ENCODE measurements at places on chromosomes 16 and 17.

DNA sequence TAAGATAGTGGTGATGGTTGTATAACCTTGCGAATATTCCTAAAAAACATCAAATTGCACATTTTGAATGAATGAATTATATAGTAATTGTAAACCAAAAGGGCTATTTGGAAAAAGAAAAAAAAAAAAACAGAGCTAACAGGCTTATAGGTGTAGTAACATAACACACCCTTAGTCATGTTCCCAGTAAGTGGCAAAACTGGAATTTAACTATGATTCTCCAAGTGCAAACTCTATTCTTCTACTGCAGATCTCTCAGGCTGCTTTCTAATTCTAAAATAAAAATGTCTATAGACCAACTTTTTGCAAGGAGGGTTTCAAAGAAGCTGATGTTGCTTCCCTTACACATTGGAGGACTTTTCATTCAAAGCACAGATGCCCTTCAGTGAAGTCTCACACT lies 293.2 kb upstream of the MON1B start:
- no peak for DNase-seq

GRCh38 chr16:57883480-57883879 lies 81.2 kb upstream of the KIFC3 start:
- DNase-seq, result no peak

DNA sequence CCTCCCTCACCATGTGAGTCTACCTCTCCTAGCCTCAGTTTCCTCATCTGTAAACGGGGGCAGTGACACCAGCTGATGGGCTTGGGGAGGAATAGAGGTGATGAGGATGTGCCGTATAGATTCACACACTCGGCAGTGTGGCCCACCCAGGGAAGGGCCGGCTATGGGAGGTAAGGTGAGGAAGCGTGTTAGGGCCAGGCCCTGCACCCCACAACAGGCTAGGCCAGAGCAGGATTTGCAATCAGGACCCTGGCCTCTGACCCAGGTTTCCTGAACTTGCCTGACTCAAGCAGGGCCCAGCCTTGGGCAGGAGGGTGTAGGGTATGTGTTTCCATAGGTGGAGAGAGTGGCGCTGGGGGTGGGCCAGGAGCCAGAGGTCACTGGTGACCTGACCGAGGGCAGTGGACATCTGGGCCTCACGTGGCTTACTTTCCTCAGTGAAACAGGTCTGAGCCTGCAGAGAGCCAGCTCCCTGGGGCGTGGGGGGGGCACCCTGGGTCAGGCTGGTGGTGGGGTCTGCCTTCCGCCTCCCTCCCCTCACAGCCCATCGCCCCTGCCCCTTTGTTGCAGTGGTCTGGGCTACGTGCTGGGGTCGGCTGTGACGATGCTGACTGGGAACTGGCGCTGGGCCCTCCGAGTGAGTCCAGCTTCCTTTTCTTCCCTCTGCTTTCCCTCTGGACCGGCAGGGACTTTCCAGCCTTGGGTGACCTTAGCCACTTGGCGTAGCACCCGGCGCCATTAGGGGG lies 12.8 kb downstream of the SPNS3 start:
- no peak for DNase-seq

DNA sequence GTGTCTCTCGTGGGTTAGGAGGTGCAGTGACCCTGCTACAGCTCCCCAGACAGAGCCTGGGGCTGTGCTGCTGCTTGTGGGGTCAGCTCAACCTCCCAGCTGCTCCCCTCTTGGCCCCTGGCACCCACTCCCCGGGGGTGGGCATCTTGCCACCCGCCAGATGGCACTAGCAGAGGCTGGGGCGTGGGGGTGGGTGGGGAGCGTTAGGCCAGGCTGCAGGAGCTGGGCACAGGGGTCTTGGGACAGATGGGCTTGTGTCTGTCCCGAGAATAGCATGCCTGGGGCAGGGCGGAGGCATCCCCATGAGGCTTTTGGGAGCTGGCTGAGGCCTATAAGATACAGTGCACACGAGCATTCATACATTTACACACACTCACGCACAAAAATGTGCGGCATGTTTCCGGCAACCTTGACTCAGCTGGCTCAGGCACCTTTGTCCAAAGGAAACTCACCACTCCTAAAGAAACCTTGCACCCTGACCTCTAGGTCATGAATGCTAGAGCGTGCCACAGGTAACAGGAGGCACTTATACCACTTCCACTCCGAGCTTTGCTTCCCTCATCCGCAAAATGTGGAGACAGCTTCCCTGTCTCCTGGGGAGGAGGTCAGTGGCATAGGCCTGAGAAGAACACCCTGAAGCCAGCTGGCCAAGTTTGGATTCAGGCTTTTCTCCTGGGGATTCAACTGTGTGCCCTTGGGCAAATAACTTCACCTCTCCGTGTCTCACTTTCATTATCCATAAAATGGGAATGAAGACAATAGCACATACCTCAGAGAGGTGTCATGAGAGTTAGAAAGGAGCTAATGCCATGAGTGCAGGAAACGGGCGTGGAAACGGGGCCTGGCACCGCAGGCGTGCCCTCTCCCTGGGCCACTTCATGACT lies 78.9 kb upstream of the LHX1 start:
- no peak for DNase-seq

- DNase-seq, result no peak
These were observed 327.6 kb downstream of the GRIN2A start for GRCh38 chr16:9854675-9855074.

DNA sequence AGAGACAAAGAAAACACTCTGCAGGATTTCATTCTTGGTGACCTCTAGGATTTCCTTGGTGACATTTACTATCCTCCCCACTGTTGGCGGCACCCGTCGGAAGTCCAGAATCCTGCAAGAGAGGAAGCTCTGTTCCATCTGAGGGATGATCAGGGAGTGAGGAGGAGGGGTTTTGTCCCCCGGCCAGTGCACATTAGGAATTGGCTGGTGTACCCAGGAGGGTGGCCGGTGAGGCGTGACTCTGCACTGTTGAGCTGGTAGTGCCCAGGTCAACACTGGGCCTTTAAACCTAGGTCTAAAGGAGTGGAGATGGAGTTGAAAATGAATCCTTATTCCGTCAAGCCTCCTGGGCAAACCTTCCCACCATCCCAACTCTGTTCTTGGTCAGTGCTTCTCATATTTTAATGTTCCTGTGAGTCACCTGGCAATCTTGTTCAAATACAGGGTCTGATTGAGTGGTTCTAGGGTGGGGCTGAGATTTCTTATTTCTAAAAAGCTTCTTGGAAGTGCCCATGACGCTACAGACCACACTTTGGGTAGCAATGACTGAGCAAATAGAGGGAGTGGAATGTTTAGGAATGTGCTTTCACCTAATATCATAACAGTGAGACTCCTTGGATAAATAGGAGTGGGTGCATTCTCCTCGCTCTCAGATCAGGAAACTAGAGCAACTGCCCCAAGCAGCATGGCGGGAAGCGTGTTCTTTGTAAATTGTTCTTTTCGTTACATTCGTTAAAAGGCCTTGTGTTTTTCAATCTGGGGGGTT lies 30.7 kb downstream of the PRKAR1A start:
- DNase-seq, result no peak

DNA sequence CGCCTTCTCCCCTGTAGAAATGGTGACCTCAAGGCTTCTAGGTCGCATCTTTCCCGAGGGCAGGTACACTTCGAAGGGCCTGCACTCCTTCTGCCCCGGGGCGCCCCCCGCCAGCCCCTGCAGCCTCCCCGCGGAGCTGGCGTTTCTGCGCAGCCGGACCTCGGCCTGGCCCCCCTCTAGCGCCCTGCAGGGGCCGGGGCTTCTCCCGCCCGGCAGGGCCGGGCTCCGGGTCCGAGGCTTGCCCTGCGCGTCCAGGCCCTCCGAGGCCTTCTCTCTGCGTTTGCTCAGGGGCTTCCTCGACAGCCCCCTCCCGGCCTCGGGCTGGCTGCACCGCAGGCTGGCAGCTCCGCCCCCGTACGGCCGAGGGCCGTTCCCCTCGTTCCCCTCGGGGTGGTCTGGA lies 2.1 kb downstream of the MEFV start:
- no peak for DNase-seq

DNA sequence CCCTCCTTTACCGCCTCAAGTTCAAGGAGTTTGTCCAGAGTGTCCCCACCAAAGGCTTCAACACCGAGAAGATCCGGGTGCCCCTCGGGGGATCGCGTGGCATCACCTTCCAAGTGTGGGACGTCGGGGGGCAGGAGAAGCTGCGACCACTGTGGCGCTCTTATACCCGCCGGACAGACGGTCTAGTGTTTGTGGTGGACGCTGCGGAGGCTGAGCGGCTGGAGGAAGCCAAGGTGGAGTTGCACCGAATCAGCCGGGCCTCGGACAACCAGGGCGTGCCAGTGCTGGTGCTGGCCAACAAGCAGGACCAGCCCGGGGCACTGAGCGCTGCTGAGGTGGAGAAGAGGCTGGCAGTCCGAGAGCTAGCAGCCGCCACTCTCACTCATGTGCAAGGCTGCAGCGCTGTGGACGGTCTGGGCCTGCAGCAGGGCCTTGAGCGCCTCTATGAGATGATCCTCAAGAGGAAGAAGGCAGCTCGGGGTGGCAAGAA lies 1.1 kb downstream of the ARL4D start:
- DNase-seq, result no peak

- no peak for DNase-seq
These were observed 53.4 kb downstream of the CACNG3 start for GRCh38 chr16:24309258-24310142.

- DNase-seq, result no peak
These were observed 35.8 kb upstream of the PITPNM3 start for GRCh38 chr17:6592173-6592572.

GRCh38 chr16:84588991-84589390 lies 28.9 kb downstream of the COTL1 start:
- DNase-seq, result no peak

Measured in T1000 (cell line).